Activated T-helper 1 cell treated with Interleukin-2 at 50 U/mL for 16 hours (primary cell): ENCODE measurements at places on chromosomes 2 and 18.

- no peak for DNase-seq
These were observed 44.8 kb downstream of the ZAP70 start for GRCh38 chr2:97758131-97758705.

DNA sequence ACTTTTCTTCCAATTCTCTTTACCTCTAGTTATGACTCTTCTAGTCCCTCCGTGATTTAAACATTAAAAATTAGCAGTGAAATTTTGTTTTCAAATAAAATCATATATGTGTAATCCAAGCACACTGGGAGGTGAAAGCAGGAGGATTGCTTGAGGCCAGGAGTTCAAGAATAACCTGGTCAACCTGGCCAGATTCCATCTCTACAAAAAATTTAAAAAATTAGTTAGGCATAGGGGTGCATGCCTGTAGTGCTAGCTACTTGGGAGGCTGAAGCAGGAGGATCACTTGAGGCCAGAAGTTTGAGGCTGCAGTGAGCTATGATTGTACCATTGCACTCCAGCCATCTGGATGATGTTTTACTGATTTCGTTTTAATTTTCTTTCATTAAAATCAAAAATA lies 7.0 kb upstream of the VSNL1 start:
- DNase-seq: no peak

DNA sequence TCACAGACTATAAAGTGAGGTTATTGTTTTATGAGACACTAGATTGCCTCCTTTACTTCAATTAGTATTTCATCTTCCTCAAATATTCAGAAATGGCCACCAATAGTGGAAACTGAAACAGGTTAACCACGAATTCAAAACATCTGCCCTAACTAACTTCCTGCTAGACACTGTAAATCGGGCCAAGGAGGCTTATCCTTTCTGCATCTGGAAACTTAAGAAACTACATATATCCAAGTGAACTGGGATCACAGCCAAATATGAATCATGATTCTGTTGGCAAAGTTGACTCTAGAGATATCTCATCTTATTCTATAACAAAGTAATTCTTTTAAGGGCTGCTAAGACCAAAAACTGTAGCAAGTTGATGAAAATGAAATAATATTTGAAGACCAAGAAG lies 136.6 kb upstream of the ZC3H15 start:
- DNase-seq: no peak

GRCh38 chr2:208072250-208072892 lies 47.0 kb upstream of the PLEKHM3 start:
- DNase-seq: peak; percentile 10

- DNase-seq: no peak
These were observed 35.0 kb downstream of the SIGLEC15 start for GRCh38 chr18:45860492-45860891.

- DNase-seq: no peak
These were observed 160.0 kb downstream of the OSR1 start for GRCh38 chr2:19198381-19198780.

GRCh38 chr2:58432491-58433170 lies 191.5 kb upstream of the FANCL start:
- DNase-seq: no peak
